A549 treated with Hydrocortisone at 1 μM for 4 hours (cell line): ENCODE measurements at places on chromosomes 1 and 21. TPM values are rescaled to one million over a fixed set of nuclear protein-coding genes. Genes with fewer than 3 reads are reported as not detected.

Gene SIM2
- 6.7 to 7.7 TPM (median 6.9 TPM) in 5 replicates for total RNA-seq

Gene TACSTD2
- not detected in 5 replicates for total RNA-seq

Gene ZBTB18
- 3.4 to 5.3 TPM (median 4.4 TPM) in 5 replicates for total RNA-seq

Gene CHI3L1
- not detected in 5 replicates for total RNA-seq

Gene CELA2B
- 0.14 TPM in 1 of 5 replicates, not detected in the others for total RNA-seq

Gene AIM2
- total RNA-seq = not detected in 5 replicates

Gene STIL
- total RNA-seq = 9.0 to 11.3 TPM (median 9.6 TPM) in 5 replicates

Gene NID1
- total RNA-seq = 5.3 to 9.8 TPM (median 7.4 TPM) in 5 replicates

Gene NDC1
- 21.8 to 27.5 TPM (median 23.0 TPM) in 5 replicates for total RNA-seq

Gene MAP10
- total RNA-seq = 0.63 to 1.1 TPM (median 0.84 TPM) in 5 replicates

Gene HSD17B7
- 8.3 to 9.8 TPM (median 9.1 TPM) in 5 replicates for total RNA-seq

Gene DCDC2B
- not detected in 5 replicates for total RNA-seq

Gene S100A2
- 19.0 to 37.7 TPM (median 28.0 TPM) in 5 replicates for total RNA-seq

Gene AADACL3
- total RNA-seq = not detected in 5 replicates

Gene SPRR2A
- not detected in 5 replicates for total RNA-seq

Gene SERBP1
- 187 to 246 TPM (median 196 TPM) in 5 replicates for total RNA-seq

Gene ANGPTL3
- not detected in 5 replicates for total RNA-seq

Gene KLHDC8A
- total RNA-seq = 0.55 to 1.2 TPM (median 0.75 TPM) in 5 replicates

Gene NT5C1A
- not detected in 5 replicates for total RNA-seq

Gene PDC
- total RNA-seq = not detected in 5 replicates

Gene IGSF9
- total RNA-seq = 0.11 to 0.25 TPM (median 0.14 TPM) in 5 replicates
